Coronary artery (tissue), 2 donors: ENCODE measurements at places on chromosomes 13 and 19.

DNA sequence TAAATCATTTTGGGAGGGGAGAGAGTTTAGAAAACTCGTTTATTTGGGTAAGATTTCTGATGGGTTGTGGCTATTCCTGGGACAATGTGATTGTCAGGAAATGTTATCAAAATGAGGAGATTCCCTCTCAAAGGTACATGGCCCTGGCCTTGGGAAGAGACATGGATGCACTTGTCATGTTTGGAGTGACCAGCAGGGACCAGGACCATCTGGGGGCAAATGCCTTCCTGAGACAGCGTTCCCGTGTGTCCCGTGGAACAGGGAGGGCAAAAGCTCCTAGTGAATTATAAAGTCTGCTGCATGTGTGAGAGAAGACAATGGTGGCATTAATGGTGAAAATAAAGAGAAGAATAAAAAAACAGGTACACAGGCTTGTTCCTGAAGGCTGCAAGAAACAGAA lies 317.3 kb downstream of the ZNF536 start:
- no peak for DNase-seq

DNA sequence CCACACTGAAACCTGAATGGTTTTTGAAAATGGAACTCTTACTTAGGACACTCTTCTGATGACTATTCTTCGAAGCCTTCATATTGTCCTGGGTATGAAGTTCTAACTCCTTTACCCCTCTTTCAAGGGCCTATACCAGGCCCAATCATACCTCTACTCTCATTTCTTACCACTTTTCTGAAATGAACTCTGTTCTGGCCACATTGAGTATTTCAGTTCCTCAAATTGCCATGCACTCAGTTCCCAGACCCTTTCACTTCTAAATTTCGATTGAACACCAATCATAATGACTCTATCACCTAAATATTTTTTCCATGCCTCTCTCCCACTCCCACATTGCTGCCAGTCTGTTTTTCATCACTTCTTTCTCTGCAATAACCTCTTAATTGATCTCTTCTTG lies 53.7 kb downstream of the LACC1 start:
- DNase-seq = no peak

- no peak for DNase-seq
These were observed 3.1 kb downstream of the XRCC1 start for GRCh38 chr19:43572171-43572588.

DNA sequence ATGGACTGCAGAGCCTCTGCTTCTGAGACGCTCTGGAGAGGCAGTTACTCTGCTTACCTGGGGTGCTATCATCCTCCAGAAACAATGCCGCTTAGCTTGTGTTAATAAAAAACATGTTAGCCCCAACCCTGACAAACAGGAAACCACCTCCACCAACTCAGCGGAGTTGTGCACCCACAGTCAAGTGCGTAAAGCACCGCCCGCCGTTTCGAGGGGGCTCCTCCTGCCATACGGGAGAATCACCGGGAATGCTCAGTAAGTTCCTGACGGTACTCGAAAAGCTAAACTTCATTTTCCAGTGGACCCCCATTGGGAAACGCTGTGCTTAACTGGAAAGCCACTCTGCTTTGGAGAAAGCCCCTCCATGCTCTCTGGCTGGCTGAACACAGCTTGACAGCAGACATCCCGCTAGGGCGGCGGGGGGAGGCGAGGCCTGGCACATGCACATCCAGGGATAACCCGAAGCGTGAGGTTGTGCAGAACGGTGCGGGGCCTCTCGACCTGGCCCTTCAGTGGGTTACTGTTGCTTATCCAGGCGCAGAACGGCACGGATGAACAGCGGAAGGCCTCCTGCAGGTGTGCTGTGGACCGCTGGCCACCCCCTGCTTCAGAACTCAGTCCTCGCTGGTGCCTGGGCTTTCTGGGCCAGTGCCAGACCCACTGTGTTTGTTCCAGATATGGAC lies 17.1 kb downstream of the GAS6 start:
- DNase-seq = peak; percentile 59

- DNase-seq = peak; percentile 88
These were observed at the start of gene TEX30 for GRCh38 chr13:102773441-102774213. TEX30 (minus strand) TSS chr13:102773786; CDS start chr13:102770026, 3,760 bp downstream.

- DNase-seq = no peak
These were observed 9.8 kb upstream of the KCNN4 start for GRCh38 chr19:43790587-43790986.

- DNase-seq = no peak
These were observed 23.0 kb upstream of the ZNF536 start for GRCh38 chr19:30349131-30349730.

GRCh38 chr13:20716951-20717350 lies 13.5 kb downstream of the IL17D start:
- DNase-seq = no peak

GRCh38 chr19:38721496-38721895 lies 22.8 kb downstream of the CAPN12 start:
- no peak for DNase-seq

DNA sequence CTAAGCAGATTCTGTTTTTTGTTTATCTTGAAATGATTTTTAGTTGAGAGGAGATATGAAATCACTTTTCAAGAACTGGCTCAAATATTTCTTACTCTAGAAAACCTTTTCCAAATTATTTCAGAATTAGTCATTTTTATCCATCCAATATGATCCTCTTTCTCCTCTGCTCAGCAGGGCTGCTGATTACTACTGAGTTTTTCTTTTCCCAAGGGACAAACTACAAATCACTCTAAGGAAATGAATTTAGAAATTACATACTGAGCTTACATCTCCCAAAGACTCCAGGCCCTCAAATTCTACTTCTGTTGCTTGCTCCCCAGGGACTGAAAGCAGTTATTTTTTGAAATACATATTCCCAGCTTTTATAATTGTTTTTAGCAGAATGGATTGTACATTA lies 87.4 kb upstream of the UFM1 start:
- no peak for DNase-seq

- no peak for DNase-seq
These were observed 10.0 kb downstream of the ZNF383 start for GRCh38 chr19:37227996-37228395.

- no peak for DNase-seq
These were observed 140.2 kb downstream of the KLF5 start for GRCh38 chr13:73198991-73199411.

GRCh38 chr19:48484931-48485612 lies 15.9 kb downstream of the CYTH2 start:
- no peak for DNase-seq

DNA sequence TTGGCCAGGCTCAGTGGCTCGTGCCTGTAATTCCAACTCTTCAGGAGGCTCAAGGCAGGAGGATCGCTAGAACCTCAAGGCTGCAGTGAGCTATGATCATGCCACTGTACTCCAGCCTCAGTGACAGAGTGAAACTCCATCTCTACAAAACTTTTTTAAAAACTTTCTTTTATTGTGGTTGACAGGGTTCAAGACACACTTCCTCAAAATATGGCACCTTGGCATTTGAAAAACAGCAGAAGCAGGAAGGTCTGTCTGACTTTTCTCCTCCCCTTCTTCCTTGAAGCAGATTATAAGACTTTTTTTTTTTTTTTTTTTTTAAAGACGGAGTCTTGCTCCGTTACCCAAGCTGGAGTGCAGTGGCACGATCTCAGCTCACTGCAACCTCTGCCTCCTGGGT lies 100.3 kb downstream of the TM9SF2 start:
- DNase-seq = no peak

GRCh38 chr13:109740121-109740520 lies 46.3 kb downstream of the IRS2 start:
- DNase-seq = no peak

- no peak for DNase-seq
These were observed 122.2 kb downstream of the KDM4B start for GRCh38 chr19:5091018-5091683.

- DNase-seq = no peak
These were observed 58.3 kb upstream of the CLDN10 start for GRCh38 chr13:95494082-95494681.

DNA sequence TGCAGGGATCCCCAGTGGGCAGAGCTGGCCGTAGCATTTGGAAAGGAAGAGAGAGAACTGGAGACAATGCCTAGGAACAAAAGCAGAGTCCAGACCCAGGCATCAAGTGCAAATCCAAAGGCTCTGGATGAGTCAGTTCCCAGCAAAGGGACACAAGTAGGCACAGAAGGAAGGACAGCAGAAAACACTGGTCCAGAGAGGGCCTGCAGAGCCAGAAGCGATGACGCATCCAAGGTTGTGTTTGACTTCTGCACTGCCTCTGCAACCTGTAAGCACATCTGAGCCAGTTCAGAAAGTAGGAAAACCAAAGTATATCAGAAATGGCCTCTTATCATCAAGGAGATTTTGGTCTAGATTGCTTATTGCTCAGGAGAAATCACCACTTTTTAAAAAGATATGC lies 604.5 kb downstream of the FGF9 start:
- no peak for DNase-seq

DNA sequence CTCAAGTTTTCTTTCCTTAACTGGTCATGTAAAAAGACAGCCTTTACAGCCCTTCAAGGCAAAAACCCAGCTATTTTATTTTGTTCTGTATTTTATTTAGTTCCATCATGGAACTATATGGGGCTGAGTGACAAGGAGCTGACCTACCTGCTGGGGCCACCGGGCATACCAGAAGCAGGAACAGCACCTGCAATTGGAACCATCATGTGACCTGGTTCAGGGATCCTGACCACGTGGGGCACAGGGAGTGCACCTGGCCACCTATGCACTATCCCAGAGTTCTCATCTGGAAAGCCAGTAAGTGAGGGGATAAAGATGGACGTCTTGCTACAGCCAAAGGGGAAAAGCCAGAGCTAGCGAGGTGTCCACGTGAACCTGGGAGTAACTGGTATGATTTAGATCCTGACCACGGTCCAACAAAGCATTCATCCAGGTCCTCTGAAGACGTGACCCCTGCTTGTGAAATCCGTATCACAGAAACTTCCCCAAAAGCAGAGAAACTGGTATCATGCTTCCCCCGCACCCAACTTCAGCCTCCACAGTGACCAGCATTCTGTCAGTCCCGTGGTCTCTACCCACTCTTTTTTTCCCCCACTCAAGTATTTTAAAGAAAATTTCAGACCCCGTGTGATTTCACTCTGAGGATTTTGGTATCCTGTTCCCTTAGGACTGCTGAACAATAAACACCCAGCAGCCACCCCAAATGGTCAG lies 40.5 kb upstream of the SLC15A1 start:
- no peak for DNase-seq

DNA sequence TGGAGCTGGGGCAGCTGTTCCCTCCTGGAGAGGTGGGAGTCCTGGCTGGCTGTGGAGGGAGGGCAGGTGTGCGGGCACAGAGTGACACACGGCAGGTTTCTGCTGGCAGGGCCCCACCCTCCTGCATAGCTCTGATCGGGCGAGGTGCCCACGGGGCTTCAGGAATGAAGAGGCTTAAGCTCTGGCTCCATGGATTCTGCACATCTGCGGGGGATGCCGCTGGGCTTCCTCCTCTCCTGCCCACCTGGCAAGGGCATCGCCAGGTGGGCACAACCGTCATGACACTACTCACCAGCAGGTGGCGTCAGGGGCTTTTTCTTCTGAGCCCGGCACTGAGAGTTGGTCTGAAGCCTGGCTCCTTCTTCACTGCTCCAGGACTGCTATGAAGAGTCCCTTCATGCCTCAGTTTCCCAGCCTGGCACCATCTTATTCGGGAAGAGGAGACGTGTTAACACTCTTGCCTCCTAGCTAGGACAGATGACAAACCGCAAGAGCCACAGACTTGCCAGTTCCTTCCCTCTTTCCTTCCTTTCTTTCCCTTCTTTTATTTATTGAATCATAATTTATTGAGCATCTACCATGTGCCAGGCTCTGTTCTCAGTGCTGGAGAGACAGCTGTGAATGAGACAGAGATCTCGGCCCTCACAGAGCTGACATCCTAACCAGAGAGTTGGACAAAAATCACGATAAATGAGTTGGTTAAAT lies 15.2 kb upstream of the PAK4 start:
- DNase-seq = no peak

- no peak for DNase-seq
These were observed 14.5 kb downstream of the EPN1 start for GRCh38 chr19:55689411-55690108.

- no peak for DNase-seq
These were observed 94.7 kb downstream of the FRY start for GRCh38 chr13:32126278-32126677.

GRCh38 chr13:102198418-102199311 lies 203.2 kb downstream of the FGF14 start:
- no peak for DNase-seq

GRCh38 chr19:4220188-4220587 lies 9.1 kb upstream of the EBI3 start:
- DNase-seq = no peak

DNA sequence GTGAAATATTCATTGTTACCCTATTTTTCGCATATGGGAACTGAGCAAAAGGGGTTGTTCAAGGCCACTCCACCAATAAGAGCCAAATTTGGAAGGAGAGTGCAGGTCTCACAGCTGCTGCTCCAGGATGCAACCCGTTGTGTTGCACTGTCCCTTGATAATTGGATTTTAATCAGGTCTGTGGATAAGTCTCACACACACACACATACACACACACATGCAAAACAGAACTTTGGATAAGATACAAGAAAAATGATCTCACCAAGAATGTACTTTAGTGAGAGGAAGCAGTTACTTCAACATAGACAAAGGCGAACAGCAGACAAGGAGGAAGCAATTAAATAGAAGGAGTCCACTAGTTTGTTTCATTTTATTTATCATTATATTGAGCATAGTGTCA lies 127.3 kb upstream of the EDNRB start:
- DNase-seq = no peak

GRCh38 chr19:56291867-56292266 lies 19.3 kb downstream of the EDDM13 start:
- no peak for DNase-seq

DNA sequence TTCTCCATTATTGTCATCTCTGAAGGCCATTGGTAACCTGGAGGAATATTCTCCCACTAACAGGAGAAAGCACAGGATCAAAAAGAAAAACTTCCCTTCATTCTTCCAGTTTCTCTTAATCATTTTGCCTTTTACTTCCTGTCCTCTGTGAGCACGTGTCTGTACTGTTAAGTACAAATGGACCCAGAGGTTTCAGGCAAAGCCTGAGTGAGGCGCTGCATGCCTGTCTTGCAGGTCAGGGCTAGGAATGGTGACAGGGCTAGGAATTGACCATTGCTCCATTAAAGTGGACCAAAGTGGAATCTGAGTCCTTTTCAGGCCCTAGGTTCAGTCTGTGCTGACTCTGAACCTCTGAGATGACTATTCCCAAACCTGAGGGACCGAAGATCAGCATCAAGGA lies 326.7 kb downstream of the SHISA2 start:
- no peak for DNase-seq
